SW 1271 (cell line): ENCODE measurements at places on chromosomes 13 and 19.

DNA sequence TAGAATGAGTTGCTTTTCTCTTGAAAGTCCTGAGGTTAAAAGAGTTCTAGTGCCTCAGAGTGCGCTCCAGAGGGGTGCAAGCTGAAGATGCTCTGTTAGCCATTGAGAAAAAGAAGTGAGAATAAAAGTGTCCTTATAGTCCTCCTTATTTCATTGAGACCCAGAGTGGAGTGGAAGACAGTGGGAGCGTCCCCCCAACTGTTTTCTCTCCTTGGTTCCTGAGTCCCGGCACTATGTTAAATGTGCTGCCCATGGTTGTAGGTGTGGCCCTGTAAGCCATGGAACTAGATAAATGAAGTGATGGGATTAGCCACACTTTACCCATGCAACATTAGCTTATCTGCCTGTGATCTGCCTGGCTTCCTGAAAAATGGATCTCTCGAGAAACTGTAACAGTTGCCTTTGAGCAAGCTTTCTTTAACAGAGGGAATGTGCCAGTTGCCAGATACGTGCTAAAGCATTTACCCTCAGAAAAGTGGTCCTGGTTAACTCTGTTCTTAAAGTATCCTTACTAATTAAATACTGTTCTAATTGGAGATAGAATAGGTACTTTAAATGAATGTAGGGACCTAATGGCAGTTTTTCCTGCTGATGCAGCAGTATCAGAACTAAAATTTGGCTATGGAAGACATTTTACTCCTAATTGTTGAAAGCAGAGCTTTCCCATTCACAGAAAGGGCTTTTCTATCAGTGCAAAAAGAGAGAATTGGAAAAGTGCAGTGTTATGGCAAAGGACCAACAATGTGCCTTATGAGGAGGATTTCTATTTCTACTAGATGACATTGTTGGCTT lies 21.4 kb upstream of the PSG9 start:
- no peak for DNase-seq

DNA sequence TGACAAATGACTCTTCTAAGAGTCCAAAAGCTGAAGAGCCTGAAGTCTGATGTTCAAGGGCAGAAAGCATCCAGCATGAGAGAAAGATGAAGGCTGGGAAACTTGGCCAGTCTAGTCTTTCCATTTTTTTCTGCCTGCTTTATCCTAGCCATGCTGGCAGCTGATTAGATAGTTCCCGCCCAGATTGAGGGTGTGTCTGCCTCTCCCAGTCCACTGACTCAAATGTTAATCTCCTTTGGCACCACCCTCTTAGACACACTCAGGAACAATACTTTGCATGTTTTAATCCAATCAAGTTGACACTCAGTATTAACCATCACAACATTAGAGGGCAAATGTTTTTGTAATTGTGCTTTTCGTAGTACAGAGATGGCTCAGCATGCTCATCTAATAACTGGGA lies 267.5 kb upstream of the KLHL1 start:
- DNase-seq: no peak

GRCh38 chr13:27495551-27495950 lies 45.2 kb upstream of the MTIF3 start:
- DNase-seq: no peak

DNA sequence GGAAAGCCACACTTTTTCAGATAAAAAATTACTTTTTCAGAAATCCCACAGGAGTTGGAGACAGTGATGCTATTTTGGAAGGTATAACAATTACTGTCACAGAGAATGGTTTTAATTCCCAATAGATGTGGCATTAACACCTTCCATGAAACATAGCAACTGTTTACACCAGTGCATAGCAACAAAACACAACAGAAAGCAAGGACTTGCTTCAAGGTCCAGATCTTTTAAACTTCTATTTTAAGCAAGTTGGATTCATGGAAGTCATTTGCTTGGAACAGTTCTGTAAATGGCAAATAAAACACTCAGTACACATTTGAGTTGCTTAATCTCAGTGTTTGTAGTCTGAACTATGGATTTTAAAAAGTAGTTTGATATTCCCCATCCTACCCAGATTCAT lies 385.9 kb upstream of the SPRY2 start:
- DNase-seq: no peak

DNA sequence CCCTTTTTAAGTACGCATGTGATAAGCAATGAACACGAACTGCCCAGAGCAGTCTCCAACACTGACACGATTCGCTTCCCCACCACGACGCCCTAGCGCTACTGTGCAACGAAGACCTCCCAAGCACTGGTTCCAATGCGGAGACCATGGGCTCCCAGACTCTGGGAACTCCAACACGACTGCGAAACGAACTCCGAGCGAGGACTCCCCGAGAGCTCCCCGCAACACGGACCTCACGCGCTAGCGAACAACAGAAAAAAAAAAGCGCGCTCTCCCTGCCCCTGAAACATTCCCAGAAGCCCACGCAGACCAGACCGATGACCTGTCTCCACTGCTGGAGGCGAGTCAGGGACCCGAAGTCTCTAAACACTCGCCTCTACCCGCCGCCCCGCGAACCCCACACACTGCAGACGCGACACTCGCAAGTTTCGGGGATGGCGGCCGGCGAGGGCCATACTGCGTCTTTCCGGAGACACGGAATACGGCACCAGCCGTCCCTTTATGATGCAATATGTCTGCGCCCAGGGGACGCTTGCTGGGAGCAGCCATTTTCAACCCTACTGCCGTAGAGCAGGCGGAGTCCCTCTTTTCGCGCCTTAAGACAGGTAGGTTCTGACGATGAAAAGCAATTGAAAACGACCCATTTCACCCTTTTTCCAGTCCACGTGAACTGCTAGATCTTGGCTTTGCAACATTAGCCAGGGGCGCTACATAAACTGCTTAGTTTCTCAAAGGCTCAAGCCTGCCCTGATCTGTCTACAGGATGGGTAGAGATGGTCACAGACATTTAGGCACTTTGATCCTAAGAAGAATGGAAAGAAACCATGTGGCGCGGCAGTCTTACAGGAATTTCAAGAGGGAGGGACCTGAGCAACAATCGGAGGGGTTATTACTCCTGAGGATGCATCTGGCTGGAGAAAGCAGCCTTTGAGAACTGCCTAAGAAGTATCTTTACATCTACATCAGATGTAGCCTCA lies at the start of gene ZNF577:
TSS of gene ZNF577 (minus strand) at position 430 of the 977 bp plus-strand sequence. CDS start 7,569 bp downstream, outside the sequence.
- DNase-seq: no peak

- DNase-seq: peak; percentile 74
Observed at GRCh38 chr19:48746738-48747575, at the start of gene IZUMO1. TSS of gene IZUMO1 (minus strand) at chr19:48746909. CDS start at chr19:48745859, 1,050 bp downstream.

DNA sequence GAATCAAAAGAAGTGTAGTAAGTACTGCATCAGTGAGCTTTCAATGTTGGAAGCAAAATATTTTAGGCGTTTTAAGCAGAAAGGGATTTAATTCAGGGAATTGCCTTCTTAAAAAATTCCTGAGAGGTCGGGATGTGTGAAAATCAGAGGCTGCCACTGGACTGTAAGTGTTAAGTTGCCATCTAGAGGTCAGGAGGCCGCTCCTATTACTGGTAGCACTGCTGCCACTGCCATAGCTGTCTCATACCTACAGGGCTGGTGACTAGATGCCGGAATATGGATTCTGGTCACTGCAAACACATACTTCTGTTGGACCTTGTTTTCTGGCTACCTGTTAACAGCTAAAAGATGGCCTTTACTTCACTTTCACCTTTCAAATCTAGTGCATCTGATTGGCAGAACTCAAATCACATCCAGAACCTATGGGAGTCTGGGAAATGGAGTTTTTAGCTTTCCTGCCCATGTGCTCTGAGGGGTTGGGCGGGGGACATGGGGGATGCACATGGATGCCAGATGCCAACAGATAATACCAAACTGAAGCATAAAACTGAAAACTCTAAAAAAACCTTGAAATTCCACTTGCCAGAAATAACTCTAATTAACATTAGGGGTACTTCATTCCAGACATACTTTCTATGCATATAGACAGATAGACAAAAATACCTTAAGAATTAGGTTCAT lies 29.8 kb downstream of the DGKH start:
- no peak for DNase-seq

DNA sequence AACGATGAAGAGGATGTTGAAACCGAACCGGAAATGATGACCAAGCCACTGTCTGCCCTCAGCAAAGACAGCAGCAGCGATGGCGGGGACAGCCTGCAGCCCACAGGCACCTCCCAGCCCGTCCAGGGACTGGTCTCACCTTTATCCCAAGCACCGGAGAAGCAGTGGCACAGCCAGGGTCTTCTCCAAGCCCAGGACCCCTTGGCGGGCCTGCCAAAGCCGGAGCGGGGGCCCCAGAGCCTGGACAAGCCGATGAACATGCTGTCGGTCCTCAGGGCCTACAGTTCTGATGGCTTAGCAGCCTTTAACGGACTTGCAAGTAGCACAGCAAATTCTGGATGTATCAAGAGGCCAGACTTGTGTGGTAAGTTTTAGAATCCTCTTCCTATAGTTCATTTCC lies 177.0 kb downstream of the ZNF536 start:
- no peak for DNase-seq

- no peak for DNase-seq
Observed at GRCh38 chr19:1397838-1398237, 3.5 kb downstream of the GAMT start.

DNA sequence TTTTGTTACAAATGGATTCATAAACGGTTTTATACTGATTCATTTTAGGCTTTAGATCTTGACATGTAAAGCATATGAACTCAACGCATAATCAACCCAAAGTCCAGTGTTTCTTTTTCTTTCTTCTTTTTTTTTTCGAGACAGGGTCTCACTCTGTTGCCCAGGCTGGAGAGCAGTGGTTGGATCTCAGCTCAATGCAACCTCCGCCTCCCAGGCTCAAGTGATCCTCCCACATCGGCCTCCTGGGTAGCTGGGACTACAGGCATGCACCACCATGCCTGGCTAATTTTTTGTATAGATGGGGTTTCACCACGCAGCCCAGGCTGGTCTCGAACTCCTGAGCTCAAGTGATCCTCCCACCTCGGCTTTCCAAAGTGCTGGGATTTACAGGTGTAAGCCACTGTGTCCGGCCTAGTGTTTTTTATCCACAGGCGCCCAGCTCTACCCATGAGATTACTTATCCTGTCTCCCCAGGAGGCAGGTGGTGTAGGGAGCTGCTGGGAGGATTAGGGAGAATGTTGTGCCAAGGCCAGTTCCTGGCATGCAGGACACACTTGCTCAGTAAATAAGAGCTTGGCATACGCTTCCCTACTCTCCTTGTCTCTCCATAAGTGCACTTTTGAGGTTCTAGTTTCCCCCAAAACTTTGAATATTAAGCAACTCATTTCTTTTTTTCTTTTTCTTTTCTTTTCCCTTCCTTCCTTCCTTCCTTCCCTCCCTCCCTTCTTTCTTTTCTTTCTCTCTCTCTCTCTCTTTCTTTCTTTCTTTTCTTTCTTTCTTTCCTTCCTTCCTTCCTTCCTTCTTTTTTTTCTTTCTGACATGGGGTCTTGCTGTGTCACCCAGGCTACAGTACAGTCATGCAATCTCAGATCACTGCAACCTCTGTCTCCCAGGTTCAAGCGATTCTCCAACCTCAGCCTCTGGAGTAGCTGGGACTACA lies 4.8 kb upstream of the CEBPA start:
- no peak for DNase-seq

DNA sequence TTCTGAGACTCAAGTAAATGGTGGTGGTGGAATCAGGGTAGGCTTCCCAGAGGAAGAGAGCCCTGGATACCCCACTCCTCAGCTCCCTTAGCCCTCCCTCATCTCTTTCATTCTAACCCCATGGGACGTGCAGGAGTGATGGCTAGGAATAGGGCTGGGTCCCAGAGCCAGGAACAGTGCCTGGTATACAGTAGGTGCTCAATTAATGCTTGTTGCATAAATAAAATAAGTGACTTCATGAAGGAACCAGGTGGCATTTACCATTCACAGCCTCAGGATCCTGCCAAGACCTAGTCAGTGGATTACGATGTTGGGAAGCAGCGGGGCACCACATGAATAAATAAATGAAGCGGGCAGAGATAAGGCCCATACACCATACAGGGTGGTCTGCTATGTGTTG lies 3.9 kb downstream of the UNC13A start:
- no peak for DNase-seq

GRCh38 chr19:35135389-35135909 lies 590 bp upstream of the LGI4 start:
- peak; percentile 38 for DNase-seq

- no peak for DNase-seq
Observed at GRCh38 chr19:21704320-21704719, 63.1 kb downstream of the ZNF100 start.

DNA sequence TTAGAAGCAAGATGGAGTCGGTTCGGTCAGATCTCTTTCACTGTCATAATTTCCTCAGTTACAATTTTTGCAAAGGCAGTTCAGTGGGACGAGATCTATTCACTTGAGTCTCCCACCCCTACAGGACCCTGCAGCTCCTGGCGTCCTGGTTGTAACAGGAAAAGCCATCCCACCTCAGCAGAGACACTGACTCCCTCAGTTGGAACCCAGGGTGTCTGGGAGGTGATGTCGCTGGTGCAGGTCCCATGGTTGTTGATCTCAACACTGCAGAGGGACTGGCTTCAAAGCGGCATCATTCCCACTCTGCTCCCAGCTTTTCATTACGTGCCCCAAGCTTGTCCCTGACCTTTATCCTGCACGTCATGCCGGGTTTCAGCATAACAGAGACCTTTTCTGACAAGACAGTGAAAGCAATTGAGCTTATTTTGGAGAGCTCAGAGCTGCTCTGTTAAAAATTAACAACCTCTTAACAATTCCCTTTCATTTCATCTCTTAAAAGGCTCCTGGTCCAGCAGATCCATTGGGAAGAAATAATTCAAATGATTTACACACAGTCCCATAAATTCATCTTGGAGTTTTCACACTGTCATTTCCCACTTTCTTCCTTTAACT lies 17.6 kb upstream of the COG3 start:
- DNase-seq: no peak

DNA sequence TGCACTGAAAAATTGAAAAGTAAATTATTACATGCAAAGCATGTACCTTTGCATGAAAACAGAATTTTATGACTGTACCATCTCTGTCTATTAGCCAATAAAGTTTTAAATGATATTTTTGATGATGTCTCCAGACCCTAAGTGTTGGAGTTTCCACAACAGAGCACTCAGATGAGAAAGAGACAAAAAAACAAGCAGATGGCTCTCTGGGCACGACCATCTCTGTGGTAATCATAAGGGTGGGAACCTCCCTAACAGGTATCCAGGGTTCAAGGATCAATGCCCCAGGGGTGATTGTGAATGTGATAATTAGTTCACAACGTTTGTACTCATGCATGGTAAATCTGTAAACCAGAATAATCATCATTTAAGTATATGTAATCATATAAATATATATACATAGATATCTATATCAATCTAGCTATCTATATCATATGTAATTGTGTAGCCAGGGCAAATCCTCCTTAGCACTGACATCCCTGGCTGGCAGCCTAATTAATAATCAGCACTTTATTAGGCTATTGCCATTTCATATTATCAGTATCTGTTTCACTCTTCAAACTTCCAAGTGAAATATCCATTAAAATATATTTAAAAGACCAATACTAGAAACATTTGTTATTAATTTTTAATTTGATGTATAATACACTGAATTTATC lies 41.2 kb upstream of the FAM124A start:
- no peak for DNase-seq

DNA sequence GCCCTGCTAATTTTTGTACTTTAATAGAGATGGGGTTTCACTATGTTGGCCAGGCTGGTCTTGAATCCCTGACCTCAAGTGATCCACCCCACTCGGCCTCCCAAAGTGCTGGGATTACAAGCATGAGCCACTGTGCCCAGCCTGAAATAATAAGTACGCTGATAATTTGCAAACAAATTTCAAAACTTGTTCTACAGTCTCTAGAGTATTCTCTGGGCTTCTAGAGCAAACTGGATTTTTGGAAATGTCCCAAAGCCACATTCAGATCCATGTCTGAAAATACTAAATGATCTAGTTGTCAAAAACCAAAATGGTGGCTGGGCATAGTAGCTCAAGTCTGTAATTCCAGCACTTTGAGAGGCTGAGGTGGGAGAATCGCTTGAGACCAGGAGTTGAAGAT lies 39.9 kb upstream of the PSPC1 start:
- DNase-seq: no peak
